ENCODE measurements at places on chromosomes 12 and 14.

GRCh38 chr14:61537563-61538463 lies 157.5 kb upstream of the HIF1A start:
- DNase-seq: no peak

DNA sequence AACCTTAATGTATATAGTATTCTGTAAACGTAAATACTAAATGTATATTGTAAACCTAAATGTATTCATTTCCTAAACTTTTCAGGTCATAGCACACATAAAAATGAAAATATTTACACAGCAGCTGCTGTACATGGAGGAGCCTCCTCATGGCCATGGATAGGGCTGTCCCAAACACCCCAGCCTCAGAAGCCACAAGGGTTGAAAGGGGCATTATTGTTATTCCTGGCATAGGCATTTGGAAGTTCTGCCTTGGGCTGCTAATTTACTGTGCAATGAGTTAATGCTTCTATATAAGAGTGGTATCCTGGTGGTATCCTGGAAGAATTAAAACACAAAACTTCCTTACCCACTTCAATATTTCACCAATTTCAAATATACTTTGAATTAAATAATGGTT lies 159.4 kb downstream of the SLC5A8 start:
- DNase-seq: no peak

DNA sequence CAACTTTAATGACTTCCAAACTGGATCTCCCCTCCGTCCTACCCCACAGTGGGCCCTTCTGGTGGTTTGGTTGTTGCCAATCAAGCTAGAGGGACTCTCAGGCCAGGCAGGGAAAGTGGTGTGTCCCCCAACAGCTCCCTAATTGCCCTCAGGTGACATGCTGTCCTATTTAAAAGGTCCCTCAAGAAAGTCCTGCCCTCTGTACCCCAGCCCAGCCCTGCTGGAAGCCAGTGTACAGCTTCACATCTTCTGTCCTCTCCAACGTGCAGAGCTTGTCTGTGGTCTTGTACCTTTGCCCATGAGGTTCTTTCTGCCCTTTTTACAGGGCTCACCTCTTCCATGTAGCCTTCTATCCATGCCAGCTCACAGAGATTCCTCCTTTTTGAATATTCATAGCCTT lies 4.2 kb downstream of the RIN3 start:
- DNase-seq: no peak

DNA sequence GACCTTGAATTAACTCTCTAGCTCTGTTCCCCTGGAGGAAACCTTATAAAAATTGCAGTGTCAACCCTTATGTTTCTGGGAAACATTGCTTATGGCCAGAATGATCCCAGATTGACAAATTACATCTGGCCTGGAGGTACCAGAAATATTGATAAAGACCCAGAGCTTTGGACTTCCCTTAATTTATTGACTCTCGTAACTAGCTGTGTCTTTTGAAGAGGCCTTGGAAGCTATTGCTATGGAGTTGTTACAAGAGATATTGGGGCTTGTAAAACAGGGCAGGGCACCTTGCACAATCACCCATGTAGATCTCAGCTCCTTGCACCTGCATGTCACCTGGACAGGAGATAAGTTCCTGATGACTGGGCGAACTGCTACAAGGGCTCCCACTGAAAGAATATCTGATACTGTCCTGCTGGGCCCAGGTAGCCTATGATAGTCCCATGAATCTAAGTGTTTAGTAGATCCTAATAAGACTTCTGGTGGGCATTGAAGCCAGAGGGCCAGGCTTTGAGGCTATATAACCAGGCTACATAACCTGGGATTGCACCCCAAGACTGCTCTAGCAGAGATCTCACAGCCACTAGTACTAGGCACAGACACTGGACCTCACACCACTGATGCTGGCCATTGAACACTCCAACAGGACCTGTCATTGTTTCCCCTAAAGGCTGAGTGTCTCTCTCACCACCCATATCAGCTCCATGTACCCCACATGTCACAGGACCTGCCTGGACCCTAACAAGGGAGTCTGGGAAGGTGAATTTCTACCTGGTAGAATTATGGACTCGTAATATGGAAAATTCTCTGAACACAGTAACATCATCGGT lies 135.7 kb upstream of the PWP1 start:
- DNase-seq: no peak

DNA sequence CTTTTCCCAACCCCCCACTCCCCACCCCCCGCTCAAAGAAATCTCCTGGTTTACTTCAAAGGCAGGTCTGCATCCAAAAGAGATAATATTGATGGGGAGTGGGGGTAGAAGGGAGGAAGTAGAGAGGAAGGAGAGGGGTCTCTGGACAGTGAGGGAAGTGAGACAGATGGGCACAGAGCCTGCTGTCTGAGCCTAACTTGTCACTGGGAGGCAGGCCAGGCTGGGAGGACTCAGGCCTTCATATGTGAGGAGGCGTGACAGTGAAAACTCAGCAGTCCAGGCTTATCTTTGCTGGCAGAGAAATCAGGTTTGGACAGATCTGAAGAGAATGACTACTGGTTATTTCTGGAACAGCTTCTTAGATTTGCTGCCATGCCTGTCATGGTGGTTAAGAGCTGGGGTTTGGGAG lies 192.3 kb downstream of the NUAK1 start:
- no peak for DNase-seq

DNA sequence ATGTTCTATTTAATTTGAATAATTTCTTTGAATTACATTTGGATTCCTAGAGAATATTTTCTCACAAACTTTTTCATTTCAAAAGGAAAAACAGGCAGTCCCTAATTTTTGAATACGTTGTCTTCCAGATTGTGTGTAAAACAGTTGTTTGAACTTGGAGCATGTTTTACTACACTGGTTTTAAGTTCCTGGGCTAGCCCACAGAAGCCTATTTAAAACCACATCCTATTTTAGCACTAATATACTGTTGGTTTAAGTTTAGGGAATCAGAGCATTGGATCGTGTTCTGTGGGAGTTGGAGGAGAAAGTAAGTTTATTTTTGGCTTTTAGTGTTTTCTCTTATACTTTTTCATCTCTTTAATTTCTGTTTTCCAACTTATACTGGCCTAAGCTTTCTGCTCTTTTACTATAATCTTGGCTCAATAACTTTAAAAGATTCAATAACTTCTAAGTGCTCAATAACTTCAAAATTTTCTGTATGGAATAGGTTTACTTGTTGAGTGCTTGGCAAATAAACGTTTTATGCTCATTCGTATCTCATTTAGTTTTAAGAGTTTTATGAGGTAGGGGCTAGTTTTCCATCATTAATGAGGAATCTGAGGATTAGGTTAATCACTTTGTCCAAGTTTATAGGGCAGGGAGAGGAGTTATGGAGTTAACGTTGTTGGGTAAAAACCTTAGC lies 14.9 kb downstream of the LEMD3 start:
- DNase-seq: no peak

DNA sequence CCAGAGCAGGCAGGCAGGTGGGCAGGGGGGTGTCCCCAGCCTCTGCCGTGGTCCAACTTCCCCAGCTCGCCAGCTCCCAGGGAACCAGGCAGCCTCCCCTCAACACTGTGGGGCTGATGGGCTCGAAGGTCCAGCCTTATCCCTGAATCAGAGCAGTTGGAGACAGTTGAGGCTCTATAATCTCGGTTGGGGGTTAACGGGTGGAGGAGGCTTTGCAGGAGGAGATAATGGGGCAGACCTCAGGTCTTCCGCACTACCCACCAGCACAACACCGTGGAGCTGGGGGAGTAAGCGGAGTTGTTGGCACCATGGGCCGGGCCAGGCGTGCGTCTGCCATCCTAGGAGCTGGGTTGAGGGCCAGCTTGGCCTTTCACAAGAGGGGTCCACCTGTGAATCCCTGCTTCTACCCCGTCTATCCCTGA lies 13.9 kb upstream of the HDAC7 start:
- no peak for DNase-seq

GRCh38 chr12:67988601-67989021 lies 636 bp upstream of the IFNG-AS1 start:
- no peak for DNase-seq

DNA sequence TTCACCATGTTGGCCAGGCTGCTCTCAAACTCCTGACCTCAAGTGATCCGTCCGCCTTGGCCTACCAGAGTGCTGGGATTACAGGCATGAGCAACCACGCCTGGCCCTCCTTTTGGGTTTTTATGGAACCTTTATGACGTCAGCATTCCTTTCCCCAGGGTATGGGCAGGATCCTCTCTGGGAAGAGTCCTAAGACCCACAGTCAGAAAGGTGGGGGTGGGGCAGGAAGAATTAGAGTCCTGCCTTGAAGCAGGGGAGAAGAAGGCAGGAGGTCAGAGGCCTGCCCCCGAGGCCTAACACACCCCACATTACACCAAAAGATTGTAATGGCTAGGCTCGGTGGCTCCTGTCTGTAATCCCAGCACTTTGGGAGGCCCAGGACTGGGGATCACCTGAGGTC lies 30.8 kb upstream of the CDK17 start:
- no peak for DNase-seq

DNA sequence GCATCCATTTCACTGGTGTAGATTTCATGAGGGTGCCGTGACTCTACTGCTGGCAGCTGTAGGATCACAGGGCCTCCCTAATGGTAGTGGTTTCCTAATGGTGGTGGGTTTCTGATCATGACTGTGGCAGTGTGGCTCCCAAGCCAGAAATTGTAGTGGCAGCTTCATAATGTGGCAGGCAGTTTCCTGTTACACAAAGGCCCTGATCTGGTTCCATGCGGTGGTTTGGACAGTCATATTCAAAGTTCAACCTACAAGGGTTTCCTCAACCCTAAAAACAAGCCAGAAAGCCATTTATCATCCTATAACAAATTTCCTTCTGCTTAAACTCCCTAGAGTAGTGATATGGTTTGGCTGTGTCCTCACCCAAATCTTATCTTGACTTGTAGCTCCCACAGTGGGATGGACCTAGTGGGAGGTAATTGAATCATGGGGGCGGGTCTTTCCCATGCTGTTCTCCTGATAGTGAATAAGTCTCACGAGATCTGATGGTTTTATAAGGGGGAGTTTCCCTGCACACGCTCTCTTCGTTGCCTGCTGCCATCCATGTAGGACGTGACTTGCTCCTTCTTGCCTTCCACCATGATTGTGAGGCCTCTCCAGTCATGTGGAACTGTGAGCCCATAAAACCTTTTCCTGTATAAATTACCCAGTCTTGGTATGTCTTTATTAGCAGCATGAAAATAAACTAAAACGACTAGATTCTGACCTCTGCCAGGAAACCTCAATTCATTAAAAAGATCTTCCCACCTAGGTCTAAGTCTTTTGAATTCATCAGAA lies 257.1 kb downstream of the EFCAB11 start:
- no peak for DNase-seq

DNA sequence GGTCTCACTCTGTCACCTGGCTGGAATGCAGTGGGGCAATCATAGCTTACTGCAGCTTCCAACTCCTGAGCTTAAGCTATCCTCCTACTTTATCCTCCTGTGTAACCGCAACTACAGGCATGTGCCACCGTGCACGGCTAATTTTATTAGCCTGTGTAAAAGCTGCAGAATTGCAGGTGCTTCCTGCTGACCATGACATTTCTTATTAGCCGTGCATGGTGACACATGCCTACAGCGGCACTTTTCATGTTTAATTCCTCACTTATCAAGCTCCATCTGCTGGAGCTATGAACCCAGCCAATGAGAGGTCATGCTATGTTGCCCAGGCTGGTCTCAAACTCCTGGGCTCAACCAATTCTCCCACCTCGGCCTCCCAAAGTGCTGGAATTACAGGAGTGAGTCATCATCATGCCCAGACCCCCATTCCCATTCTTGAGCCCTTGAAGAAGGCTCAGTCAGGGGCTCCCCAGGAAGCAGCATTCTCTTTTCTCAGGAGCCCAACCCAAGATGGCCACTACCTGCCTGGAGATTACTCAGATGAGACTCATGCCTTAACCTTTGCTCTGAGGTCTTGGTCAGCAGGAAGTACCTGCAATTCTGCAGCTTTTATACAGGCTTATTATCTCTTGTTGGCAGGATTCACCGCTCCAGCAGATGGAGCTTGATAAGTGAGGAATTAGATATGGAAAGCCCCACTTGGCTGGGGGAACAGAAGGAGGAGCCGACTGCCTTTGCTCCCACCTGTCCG lies 503.2 kb downstream of the MED13L start:
- no peak for DNase-seq

- no peak for DNase-seq
Observed at GRCh38 chr12:91542067-91542466, 359.4 kb upstream of the DCN start.

- no peak for DNase-seq
Observed at GRCh38 chr12:76698966-76699365, 64.9 kb upstream of the ZDHHC17 start.

DNA sequence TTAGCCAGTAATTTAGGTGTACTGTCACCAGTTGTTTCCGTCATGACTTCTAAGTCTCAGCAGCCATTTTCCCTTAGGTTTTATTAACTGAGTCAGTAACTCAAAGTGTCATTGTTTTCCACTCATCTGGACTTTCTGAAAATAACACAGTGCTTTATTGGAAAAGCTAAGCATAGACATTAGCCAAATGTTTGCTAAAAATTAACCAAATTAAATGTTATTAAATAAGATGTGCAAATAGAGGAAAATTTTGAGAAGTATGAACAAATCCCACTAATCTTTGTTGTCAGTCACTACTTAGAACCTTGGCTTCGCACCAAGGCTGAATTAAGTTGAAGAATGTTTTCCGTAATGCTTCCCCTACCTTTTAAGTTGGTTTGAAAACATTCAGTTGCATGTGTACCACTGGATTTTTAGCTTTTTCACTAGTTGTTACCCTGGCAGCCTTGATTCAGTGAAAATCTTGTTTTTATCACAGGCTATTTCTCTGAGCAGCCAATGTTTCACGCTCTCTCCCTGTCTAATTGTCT lies 43.0 kb downstream of the BORCS5 start:
- DNase-seq: no peak

GRCh38 chr12:60266381-60266852 lies 670.6 kb downstream of the SLC16A7 start:
- no peak for DNase-seq

DNA sequence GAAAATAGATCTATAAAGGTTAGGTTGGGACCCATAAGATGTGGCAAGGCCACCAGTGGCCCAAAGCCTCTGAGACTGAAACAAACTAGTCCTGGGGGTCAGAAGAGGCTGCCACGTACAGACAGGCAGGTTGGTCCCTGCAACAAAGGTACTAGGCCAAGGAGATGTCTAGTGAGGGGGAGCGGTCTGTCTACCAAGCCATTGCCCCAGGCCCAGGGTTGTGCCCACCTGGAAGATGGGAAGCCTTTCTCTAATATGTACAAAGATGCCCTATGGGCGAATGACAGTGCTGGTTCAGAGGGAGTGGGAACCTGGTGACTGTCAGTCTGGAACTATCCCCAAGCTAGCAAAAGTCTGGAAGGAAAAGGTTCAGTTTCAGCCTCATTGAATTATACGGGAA lies 233.2 kb downstream of the RBM19 start:
- no peak for DNase-seq

DNA sequence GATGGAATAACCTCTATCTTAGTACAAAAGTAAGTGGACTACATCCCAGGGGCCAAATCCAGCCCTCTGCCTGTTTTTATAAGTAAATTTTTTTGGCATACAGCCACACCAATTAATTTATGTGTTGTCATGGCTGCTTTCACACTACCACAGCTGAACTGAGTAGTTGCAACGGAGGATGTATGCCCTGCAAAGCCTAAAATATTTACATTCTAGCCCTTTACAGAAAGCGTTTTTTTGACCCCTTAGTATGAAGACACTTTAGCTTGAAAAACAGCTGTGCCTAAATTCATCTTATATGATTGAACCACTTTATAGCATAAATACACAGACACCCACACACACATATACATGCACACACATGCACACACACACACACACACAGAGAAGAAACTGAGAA lies 501.6 kb downstream of the EGLN3 start:
- DNase-seq: no peak
